Activated naive CD4-positive, alpha-beta T cell (primary cell): ENCODE measurements at places on chromosomes 7 and 10.

DNA sequence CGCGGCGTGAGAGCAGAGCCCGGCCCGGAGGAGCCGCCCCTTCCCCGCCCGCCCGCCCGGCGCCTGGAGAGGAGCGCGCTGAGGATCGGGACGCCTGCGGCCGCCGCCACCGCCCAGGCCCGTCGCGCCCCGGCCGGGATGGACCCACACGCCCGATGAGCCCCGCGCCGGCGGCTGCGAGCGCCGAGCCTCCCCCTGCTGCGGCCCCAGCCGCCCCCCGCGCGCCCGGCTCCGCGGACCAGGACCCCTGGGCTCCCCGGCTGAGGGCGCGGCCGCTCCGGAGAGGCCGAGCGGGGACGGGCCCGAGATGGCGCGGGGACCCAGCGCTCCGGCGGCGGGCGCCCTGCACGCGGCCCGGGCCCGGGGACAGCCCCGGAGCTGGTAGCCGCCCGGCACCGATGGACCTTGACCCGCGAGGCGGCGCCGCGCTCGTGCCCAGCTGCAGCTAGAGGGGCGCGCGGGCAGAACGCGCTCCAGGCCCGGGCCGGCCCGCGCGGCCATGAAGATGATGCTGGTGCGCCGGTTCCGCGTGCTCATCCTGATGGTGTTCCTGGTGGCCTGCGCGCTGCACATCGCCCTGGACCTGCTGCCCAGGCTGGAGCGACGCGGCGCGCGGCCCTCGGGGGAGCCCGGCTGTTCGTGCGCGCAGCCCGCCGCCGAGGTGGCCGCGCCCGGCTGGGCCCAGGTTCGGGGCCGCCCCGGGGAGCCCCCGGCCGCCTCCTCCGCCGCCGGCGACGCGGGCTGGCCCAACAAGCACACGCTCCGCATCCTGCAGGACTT lies 520 bp downstream of the FAM20C start:
- no peak for DNase-seq

GRCh38 chr10:2431961-2432360 lies 635.4 kb upstream of the PFKP start:
- DNase-seq, result no peak

- peak; percentile 23 for DNase-seq
Observed at GRCh38 chr7:158957921-158958491, 101.6 kb downstream of the DYNC2I1 start.

DNA sequence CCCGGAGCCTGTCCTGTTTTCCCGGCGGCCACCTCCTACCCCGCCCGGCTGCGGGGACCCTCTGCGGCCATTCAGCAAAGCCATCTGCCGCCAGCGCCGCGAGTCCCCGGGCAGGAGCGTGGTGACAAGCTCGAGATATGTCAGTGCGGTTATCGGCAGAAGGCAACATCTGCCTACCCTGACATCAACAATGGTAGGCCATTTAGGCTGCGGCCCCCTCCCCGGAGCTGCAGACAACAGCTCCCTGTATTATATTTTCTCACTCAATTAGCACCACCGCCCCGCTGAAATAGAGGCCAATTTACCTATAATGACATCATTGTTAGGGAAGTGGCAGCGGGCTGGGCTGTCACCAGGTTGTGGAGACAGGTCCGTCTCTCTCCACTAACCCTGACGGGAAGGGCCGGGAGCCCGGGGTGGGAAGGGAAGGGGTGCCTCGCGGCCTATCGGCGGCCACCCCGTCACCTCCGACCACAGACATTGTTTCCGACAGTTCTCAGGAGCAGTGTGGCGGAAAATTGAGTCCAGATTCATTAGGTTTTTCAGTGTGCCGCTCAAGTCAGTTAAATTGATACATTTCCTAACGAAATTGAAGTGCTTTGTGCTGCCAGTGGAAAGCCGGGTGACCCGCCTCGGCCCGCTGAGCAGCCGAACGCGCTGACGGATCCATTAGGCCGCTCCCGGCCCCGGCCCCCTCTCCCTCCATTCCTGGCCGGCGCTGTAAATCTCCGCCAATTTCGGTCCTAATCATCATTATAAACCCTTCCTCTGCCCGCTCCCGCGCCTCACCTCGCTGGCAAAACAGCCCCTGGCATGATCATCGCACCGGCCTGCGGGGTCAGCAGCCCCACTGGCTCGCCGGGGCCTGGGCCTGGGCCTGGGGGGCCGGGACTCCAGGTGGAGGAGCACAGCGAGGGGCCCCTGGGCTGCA lies 43.0 kb downstream of the UNCX start:
- DNase-seq, result no peak

DNA sequence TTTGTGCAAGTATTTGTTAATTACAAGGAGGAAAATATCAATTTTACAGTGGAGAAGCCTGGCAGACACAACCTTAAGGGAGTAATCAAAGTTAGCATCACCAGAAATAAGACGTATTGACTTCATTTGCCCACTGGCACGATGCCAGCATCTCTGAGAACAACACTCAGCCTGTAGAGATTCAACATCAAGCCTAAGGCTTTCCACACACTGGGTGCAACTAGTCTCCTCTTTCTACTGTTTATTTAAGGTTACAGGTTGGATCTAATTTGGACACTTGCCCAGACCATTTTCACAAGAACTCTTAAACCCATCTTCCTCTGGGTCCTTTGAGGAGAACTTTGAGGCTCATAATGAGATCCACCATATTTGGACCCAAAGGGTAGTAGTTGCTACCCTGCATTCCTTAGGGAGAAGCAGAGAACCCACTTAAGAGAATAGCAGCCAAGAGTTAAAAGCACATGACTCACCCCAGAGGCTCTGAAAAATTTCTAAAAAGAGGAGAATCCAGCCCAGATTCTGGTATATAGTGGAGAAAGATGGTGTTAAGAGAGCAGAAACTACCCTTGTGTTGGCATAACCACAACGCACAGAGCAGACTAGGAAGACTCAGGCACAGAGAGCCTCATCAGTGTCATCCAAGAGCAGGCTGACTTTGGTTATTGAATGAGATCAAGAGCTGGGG lies 97.3 kb downstream of the CCDC71L start:
- DNase-seq, result no peak

DNA sequence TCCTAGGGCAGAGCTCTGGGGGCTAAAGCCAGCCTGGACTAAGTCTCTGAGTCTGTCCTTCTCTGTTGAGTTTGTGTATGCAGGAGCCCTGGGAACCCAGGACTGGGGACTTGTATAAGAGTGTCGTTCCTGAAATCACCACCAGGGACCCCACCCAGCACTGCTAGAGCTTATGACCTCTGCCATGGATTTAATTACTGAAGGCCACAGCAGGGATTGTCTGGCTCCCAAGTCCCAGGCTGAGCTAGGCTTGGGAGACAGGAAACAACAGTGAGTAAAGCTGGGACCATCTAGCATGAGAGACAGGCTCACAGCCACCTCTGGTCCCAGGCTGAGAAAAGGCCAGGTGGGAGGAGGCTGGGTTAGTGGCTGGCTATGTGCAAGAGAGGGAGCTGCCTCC lies 1.4 kb upstream of the TSPAN15 start:
- no peak for DNase-seq

DNA sequence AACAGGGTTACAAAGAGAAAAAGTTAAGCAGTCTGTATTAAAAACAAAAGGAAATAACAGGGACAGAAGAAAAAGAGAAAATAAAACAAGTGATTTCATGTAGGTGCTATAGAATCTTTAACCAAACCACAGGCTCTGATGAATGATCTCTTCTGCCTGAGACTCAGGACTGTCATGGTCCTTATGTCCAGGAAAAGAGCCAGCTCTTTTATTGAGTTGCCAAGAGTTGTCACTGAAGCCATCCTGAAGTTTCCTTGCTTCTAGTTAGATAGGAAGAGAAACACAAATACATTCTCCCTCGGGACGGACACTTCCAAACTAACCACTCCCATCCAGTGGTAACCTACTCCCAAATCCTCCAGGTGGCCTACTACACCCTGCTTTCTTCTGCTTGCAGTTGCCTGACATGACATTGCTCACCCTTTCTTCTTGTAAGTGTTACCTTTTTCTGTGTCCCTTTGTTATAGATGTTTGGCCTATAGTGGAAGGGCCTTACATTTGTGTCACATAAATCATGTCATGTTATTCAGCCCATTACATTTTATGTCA lies 346.7 kb downstream of the NRG3 start:
- no peak for DNase-seq

- DNase-seq, result no peak
Observed at GRCh38 chr10:6327961-6328698, 125.4 kb downstream of the PFKFB3 start.

DNA sequence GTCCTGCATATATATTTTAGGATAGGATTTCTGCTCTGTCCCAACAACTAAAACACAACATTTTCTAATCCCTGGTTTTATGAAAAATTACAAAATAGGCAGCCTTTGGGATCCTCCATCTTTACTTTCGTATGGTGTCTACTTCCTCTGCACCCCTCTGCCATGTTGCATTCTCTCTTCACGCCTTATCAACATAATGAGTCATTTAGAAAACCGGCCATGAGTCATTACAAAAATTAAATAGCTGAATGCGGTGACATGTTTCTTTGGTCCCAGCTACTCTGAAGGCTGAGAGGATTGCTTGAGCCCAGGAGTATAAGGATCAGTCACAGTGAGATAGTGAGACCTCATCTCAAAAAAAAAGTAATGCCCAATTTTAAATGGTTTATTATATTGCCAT lies 148.1 kb upstream of the CELF2 start:
- no peak for DNase-seq

- no peak for DNase-seq
Observed at GRCh38 chr10:81655986-81656385, 219.0 kb upstream of the NRG3 start.

DNA sequence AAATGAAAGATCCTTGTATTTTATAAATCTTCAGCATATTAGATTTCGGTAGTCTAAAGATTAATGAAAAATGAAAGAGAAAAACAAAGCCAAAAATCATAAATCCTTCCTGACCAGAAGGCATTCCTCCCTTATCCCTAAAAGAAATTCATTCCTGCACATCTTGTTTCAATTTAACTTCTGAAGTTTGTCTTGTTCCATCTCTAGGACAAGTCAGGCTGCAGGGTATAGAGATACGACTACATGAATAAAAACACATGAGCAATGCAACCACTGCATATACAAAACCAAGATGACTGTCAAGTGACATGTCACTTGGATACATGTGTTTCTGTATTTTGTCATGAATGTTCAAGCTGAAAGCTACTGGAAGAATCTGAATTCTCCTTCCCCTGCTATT lies 214.9 kb downstream of the JAZF1 start:
- DNase-seq, result no peak

- DNase-seq, result no peak
Observed at GRCh38 chr10:137606-138005, 2.4 kb downstream of the ZMYND11 start.
